Osteocyte (in vitro differentiated cells): ENCODE measurements at places on chromosomes 13 and 19. TPM values are rescaled to one million over a fixed set of nuclear protein-coding genes. Genes with fewer than 3 reads are reported as not detected.

ONECUT3 gene
- total RNA-seq = not detected in 2 replicates

ACTMAP gene
- 14.6 and 17.0 TPM in 2 replicates for total RNA-seq

TMEM221 gene
- 0.30 and 0.55 TPM in 2 replicates for total RNA-seq

RPS19 gene
- 1,810 and 1,837 TPM in 2 replicates for total RNA-seq

SETDB2 gene
- total RNA-seq = 8.2 and 9.4 TPM in 2 replicates
